A549 treated with AZD2906 at 1 μM for 4 hours (cell line): ENCODE measurements at places on chromosomes 2 and 18. TPM values are rescaled to one million over a fixed set of nuclear protein-coding genes. Genes with fewer than 3 reads are reported as not detected.

The HOXD8 gene
- total RNA-seq = 5.0 to 6.2 TPM (median 5.3 TPM) in 5 replicates

The FBLN7 gene
- 0.37 to 0.67 TPM (median 0.53 TPM) in 5 replicates for total RNA-seq

The HOXD4 gene
- 0.15 to 0.52 TPM (median 0.38 TPM) in 5 replicates for total RNA-seq

The ANKRD44 gene
- total RNA-seq = 1.4 to 3.2 TPM (median 2.2 TPM) in 5 replicates

The PDE11A gene
- 0.24 to 0.50 TPM (median 0.38 TPM) in 5 replicates for total RNA-seq
